ENCODE measurements at places on chromosomes 1 and 21.
A peak's percentile ranks its signal among the peaks of the same experiment; 100 is the strongest.

DNA sequence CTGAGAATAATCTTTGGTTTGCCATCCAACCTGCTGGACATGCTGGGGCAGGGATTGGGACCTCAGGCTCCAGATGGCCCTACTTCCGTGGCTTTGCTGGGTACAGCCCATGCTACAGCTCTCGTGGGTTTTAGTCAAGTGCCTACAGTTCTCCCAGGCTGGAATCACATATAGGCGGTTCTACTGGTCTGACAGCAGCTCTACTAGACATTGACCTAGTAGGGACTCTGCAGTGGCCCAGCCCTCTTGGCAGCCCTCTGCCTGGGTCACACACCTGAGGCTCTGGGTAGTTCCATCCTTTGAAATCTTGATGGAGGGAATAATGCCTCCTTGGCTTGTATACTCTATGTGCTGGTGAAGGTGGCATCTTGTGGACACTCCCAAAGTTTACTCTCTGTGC is 72.2 kb downstream of the PGM1 start:
- DNase-seq: no peak

DNA sequence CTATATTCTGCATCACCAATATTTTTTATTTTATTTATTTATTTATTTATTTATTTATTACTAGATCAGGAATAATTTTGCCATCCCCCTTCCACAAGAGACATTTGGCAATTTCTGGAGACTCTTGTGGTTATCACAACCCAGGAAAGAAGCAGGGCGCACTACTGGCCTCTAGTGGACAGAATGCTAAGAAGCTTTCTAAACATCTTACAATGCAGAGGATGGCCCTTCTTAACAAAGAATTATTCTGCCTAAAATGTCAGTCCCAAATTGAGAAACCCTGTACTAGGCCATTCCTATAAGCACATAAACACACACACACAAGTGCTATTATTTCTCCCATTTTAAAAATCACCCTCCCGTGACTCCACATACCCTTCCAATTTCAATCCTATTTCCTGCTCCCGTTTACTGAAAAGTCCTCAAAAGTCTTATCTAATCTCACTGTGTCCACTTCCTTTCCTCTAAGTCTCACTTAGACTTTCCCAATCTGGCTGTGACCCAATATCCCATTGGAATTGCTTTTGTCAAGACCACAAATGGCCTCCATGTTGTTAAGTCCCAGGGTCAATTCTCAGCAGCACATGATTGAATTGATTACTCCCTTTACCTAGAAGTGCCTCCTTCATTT is 43.7 kb upstream of the RNF11 start:
- DNase-seq: peak; percentile 80

DNA sequence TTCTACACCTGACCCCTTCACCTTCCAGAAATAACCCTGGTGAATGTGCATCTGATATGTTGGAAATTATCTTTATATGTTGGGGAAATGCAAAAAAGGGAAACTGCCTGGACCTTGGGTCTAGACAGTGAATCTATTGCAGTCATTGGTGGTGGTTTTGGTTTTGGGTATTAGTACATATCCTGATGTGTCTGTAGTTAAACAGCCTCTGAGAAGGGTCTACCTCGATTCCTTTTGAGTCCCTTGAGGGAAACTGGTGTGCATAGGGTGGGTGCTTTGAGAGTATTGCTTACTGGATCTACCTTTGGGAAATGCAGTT is 127.3 kb upstream of the KIAA0040 start:
- DNase-seq: no peak

GRCh38 chr21:41520560-41521442 is 12.8 kb upstream of the TMPRSS2 start:
- DNase-seq: no peak

DNA sequence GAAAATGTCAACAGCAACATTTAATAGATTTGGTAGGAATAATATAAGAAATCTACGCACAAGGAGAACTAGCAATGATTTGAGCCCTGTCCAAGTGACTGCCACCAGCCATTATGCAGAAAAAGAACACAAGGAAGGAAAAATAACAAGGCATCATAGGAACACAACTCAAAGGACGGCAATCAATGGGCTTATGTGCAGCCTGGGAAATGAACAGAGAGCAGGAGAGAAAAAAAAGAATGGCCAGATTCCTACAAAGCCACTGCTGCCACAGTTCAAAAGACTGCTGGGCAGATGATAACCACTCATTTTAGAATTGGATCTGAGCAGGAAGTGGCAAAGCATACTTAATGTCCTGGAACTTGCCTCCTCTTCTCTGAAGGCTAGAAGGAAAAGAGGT is 274.3 kb upstream of the CAMK1G start:
- DNase-seq: no peak

GRCh38 chr1:171220581-171221054 is 27.7 kb upstream of the FMO1 start:
- peak; percentile 55 for DNase-seq

GRCh38 chr1:12457771-12458170 is 160.2 kb downstream of the DHRS3 start:
- no peak for DNase-seq

DNA sequence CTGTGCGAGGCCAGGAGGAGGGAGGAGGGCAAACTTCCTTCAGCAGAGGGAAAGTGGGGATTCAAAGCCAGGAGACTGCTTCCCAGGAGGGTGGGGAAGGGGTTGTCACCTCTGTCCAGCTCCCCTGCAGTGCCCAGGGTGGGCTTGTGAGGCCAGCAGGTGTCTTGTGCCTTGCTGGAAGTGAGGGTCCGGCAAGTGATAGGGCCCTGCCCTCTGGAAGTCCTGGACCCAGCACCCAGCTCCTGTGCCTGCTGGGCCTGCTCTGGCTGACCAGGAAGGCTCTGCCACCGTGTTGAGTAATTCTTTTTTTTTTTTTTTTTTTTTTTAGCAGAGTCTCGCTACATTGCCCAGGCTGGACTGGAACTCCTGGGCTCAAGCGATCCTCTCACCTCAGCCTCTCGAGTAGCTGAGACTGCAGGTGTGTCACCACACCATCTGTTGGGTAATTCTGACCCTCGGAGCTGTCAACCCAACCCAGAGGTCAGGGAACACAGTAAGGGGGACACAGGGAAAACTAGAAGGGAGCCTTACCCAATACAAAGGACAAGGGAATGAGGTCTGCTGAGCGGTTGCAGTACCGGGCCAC is 1.0 kb downstream of the BEST4 start:
- no peak for DNase-seq

- peak; percentile 64 for DNase-seq
Observed at GRCh38 chr1:61183471-61184039, 101.2 kb downstream of the NFIA start.

DNA sequence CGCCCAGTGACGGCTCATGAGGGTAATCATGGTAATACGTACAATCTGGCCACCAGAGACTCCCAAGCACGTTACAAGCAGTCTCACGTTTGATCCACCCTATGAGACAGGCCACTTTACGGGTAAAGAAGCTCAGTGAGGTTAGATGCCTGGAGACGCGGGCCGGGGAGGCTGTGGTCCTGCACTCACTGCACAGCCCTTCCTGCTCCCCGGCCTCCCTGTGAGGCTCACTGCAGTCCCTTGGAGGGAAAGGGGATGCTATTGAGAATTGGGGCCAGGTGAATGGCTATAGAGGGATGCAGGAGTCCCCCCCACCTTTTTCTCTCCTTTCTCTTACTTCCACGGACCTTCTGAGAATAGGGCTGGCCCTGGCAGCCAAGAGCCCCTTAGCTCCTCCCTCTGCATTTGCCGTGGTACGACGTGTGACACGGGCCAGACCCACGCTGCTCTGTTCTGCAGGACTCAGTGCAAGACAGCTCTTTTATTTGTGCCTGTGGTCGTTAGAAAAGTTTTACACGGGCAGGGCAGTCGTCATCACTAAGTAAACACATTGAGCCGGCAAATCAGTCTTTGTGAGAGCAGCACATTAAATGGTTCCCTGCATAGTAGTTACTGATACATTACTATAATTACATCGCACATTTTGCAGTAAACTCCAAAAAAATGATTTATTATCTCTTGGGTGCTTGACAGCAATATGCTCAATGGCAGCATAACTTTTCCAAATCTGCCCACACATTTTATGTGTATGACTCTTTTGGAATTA is 18.8 kb downstream of the KIF26B start:
- no peak for DNase-seq

- DNase-seq: no peak
Observed at GRCh38 chr1:160045653-160046052, 13.9 kb upstream of the PIGM start.

GRCh38 chr1:231070758-231071444 is 30.8 kb upstream of the FAM89A start:
- no peak for DNase-seq

DNA sequence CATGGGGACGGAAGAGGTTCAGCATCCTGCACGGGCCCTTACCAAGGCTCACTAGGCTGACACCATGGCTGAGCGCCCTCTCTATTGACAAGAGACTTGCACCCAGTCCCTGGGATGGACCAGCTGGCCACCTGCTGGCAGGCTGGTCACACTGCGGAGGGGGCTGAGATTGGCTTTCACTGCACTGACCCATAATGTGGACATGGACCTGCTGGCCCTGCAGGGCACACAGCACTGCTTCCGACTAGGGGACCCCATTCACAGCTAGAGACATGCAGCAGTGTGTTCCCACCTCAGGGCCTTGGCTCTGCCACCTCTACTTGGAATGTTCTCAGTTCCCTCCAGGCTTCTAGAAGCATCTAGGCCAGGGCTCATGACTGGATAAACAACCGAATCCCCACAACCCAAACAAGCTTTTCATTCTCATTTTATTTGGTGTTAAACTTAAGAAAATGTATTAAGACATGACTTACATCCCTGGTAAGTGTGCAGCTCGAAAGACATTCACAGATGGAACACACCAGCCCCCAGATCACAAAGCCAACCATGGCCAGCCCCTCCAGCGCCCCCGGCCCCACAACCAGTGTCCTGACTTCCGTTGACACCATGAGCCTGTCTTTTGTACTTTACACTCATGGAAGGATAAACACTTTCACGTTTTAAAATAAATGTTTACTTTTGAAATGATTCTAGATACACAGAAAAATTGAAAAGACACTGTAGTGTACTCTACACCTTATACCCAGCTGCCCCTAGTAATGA is 9.3 kb upstream of the SRARP start:
- peak; percentile 31 for DNase-seq

DNA sequence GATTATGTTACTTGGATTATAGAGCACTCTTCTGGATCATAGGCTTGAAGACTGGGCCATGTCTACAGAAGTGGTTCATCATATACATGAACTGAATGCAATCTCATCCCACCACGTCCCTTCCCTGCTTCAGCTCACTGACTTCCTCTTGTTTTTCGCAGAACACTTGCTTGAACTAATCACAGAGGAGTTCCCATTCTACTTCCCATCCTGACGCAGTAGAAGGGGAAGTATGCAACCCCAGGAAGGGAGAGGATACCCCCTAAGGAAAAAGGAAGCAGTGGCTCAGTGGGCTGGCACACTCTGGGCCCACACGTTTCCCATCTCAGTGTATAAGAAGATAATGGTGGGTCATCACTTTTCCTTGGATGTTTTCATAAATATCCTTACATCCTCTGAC is 36.2 kb downstream of the CASQ2 start:
- no peak for DNase-seq

- peak; percentile 86 for DNase-seq
Observed at GRCh38 chr1:95041491-95042165, 31.1 kb downstream of the ALG14 start.

DNA sequence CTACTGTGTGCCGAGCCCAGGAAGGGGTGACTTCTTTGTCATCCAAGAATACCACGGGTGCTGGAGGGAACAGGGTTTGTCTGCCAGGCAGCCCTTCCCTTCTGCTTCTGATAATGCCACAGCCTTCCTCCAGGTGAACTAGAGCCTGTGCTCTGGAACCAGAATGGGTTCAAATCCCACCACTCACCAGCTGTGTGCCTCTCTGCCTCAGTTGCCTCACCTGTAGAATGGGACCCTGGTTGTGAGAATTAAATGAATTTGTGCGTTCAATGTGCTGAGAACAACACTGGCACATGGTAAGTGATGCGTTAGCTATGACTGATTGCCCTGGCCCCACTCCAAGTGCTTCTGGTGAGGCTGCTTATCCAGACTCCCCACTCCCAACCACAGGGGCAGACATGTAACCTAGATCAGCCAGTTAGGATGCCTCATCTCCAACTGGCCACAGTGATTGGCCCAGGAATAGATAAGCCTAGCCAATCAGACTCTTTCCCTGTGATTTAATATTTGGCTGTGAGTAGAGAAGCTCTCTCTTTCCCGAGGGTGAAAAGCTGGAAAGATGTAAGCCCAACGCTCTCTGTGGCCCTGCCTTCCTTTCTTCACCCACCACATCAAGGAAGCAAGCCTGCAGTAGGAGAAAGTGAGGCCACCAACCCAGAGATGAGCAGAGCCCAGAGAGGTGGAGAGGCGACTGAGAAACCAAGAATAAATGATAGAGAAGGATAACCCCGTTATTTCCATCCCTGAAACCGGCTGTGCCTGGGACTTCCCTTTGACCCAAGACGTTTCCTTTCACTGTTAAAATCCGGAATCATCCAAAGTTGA is 20.8 kb upstream of the LAPTM5 start:
- no peak for DNase-seq

DNA sequence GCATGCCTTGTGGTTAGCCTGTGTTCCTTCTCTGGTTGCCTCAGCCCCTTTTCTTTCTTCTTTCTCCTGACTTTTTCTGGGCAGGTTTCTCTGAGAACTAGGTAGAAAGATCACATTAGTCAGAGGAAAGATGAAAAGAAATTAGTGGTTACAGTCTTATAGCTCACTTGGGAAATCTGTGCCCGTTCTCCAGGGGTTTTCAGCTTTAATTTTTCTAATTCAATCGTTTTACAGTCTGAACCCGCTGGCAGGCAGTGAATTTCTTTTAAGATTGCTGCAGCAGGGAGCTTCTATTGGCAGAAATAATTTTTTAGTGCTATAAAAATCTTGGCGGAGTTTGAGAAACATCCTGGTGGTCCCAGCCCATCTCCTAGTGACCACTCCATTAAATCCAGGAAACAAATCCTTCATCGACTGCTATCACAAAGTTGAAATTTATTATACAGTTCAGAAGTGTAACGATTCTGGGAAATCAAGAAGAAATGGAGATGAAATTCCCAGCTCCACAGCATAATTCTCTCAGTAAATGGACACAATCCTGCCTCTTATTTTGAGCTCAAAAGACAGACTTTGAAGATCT is 113.1 kb downstream of the PCP4 start:
- no peak for DNase-seq

DNA sequence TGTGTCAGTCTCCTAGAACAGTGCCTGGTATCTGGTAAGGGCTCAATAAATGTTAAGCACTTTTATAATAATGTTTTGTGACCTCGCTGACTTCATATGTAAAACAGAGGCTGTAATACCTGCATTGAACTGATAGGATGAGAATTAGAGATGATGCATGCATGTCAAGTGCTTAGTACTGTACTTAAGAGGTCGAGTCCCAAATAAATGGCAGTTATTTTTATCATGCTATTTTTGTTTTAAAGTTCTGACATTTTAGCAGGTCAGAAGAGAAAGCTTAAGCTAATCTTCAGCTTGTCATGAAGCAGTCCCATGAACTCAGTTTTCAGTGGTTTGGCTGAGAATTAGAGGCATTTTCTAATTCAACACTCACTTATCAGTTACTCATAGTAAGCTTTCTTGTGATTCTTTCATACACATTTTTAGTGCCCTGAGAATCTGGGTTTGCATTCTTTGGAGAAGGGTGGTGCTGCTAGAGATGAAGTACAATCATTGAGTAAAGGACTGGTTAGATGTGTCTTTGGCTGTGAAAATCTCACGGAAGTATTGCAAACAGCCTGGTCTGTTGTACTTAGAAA is 75.7 kb upstream of the RAVER2 start:
- DNase-seq: no peak
